Hepatic stellate cell (primary cell): ENCODE measurements at places on chromosomes 11 and 22.

DNA sequence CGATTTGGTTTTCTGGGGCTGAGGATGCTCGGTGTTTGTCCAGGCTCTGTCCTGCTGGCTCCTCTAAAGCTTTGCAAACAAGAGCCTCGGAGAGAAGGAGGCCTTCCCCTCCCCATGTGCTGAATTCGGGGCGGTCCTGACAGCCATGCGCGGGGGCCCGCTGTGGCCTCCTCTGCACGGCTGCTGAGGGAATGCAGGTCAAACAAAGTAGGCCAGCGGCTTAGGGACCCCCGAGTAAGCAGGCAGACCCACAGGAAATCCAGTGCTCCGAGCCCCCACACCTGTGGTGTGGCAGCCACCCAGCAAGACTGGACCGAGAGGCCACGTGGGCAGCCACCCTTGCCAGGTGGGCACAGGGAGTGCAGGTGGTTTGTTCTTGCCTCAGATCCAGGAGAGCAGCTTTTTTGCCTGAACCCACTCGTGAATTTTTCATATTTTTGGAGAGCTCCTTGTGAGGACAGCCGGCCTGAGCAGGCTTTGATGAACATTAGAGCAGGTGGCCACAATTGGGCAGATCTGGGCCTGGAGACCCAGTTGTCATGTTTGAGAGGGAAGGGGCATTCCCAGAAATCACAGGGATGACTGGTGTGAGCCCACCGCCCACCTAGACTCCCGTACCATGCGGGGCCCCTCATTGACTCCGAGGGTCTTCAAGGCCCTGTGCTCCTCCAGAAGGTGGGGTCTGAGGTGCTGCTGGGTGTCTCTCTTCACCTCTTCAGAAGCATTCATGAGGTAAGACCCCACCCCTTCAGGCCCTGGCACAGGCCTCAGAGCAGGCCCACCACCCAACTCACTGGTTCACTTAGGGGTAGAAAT, 43.0 kb upstream of the KCNQ1OT1 start:
- DNase-seq: no peak

GRCh38 chr11:88312628-88313027, 24.9 kb downstream of the CTSC start:
- no peak for DNase-seq

DNA sequence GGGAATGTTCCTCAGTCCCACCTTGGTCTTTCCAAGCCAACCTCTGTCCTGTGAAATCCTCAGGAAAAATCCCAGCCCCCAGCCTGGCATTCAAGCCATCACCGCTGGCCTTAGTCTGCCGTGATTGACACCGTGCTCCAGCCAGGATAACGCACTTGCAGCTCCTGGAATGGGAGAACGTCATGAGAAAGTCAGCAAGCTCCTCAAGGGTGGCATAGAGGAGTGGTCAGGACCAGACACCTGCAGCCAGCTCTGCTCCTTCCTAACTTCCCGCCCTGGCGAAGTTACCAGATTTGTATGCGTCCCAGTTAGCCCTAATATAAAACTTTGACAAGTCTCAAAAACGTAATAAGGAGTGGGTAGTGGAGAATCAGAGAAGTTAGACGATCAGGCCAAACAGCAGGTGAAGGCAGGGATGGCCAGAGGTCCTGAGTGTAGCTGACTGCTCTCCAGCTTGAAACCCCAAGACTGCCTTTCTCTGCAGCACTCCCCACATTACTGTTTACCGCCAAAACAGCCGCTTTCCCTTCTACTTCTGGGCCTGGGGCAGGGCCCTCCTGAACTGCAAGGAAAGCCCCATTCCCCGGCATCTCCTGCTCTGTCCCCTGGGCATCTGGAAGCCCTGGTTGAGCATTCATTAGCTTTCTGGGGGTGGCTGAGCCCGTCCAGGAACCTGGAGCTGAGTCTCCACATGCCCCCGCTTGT, 1.3 kb upstream of the DKK3 start:
- no peak for DNase-seq

DNA sequence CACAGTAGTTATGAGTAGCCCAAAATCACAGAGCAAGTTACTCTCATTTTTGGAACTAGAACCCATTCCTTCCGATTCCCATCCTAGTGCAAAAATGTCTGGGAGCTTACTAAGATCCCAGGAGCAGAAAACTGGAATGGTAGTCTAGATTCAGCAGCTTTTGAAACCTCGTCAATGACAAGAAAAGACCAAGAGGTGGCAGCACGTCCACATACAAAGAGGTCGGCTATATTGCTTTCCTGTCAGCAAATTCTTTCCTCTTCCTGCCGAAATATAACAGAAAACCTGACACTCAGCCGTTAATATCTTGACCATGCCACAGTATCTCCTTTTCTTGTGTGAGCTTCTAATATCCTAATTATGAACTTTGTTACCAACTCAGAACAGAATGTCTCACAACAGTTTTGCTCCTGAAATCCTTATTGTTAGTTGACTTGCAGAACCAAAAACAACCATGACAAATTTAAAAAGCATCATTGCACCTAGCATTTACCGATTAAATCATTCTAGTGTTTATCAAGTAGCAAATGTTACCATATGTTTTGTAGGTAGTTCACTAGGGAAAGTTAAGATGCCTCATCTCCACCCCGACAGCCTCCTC, 92.8 kb upstream of the OR9G4 start:
- DNase-seq: peak; percentile 15

DNA sequence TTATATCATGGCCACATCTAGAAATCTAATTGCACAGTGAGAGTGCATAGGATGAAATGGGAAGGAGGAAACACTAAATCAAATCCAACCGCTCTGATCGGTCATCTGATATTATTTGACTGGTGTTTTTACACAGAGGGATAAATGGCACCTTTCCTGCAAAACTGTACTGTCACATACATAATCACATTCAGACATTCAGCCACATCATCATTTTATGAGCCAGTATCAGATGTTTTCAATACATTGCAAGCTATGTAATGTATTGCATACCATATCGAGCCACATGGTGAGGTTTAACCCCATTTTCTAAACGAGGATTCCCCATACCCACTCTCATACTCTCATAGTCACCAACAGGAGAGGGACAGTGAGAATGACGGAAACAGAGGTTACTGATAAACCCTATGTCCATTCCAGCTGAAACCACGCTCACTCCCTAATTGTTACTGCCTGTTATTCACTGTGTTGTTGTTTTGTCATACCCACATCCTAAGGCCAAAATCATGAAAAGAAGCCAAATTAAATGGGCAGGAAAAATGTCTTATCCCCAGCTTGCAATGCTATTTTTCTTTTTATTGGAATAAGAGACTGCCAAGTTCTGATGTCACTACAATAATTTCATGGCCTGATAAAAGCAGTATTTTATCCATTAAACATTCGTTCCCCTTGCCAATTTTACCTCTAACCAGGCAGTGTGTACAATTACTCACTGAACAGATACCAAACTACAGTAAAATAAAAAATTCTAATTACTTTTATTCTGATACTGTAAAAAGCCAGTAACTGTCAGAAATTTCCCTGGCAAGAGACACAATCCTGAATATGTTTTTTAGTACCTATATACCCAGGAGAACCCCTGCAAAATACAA, 9.0 kb downstream of the CDON start:
- DNase-seq: no peak

DNA sequence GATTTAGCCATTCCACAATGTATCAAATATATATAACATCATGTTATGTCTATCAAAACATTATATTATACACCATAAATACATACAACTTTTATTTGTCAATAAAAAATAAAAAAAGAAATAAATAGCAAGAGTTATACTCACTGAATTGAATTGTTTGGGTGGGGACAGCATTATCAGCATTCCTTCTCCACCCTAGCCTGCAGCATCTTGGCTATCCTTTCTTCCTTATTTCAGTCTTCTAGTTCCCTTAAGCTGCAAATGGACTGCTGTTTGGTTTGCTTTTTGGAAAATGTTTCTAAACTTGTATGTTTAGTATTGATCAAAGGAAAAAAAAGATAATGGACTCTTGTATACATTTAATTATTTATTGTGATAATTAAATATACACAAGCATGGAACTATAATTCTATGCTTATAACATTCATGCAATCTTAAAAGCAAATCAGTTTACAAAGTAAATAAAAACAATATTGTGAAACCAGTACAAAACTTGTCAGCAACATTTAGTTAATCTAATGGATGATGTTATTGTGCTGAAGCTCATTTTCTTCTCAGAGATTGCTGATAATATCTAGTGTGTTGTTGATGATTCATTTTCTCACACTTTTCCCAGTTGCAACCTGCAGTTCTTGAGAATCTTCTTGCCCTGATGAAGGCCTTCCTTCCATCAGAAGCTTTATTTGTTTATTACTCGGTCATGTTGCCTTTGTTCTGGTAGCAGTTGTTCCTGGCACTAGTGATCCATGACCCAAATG, 5.0 kb downstream of the ARHGAP42 start:
- no peak for DNase-seq

DNA sequence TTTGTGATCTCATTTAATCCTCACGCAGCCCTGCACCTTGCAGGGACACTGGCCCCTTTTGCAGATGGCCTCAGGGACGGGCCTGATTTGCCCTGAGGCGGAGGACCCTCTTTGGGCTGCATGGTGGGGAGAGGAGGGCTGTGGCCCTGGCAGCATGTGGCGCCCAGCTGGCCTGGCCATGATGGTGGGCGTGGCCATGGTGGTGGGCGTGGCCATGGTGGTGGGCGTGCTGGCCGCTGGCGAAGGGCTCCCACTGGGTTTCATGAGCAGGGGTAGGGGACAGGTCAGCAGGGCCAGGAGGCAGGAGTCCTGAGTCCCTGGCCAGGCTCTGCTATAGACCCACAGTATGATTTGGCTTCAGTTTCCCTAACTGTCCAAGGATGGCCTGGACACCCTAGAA, 13.1 kb downstream of the WNT11 start:
- no peak for DNase-seq

- no peak for DNase-seq
These were observed 230.8 kb upstream of the DDI1 start for GRCh38 chr11:103805688-103806009.

- DNase-seq: no peak
These were observed 57.9 kb upstream of the SYT13 start for GRCh38 chr11:45344028-45344427.

DNA sequence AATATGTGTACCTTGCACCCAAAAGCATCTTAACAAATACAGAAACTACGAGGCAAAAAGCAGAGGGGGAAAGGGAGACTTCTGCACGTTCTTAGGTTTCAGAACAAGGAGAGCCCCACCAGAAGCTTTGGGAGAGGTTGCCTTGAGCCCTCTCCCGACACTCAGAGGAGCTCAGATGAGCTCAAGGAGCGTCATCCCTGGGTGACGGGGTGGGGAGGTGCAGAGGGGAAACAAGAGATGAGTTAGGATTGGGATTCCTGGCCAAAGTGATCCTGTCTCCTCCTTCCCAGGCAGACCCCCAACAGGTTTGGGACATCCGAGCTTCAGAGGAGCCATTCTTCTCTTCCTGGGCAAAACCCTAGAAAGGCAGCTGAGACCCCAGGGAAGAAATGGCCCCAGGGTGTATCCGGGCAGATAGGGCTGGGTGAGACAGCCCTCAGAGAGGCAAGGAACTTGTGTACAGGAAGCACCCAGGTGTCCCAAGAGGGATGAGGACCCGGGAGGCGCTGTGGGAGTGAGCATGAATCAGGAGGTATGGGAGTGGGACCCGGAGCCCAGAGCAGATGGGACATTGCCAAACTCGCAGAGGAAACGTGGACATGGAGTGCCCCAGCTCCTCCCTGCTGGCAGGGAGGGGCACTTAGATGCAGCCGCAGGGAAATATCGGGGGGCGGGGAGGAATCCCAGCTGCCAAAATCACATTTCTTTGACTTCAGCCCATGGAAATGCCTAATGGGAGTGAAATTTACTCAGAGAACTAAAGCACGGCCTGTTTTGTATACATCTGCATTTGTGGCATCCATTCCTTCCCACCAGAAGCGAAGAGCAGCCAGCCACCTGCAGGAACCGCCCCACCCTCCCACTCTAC, 12.4 kb downstream of the C1QTNF6 start:
- DNase-seq: no peak

GRCh38 chr11:119694334-119694733, 34.7 kb downstream of the NECTIN1 start:
- DNase-seq: no peak

DNA sequence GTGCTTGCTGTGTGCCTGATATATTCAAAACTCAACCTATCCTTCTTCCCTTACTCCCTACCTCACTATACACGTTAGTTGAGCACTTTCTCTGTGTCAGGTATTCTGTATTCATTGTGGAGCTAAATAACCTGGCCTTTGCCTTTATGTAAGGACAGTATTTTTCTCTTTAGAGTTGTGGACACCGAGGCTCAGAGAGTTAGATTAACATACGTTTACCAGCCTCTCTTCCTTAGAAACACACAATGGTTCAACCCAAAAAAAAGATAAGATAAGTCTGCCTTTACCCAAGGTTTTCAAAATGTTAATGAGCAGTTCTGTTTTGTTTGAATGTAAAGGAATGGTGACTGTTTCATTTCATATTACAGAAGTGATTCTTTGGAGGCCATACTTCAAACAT, 45.0 kb downstream of the CBL start:
- DNase-seq: no peak

DNA sequence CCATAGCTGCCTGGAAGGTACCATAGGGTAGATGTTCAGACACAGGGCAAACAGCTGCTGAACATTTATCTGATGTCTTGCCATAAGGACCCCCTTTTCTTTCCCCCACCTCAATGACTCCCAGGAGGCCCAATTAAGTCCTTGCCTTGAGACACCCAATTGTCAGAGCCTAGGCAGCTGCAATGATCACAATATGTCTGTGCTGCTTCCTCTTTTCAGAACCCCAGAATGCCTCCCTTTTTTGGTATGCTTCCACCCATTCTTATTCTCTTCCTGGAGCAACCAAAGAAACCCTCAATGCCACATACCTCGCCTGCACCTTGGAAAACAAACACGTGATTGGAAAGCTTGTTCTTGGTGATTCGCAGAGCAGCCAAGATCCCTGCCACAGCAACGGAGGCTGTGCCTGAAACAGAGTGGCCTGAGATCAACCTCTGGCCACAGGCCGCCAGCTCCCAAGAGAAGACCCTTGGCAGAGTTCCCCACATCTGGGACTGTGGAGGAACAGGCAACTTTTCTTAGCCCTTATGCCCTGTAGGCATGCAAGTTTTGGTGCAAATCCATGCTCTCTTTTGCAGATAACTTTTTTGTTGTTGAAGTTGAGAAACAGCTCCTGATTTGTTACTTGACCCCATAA, 75.4 kb downstream of the CCDC81 start:
- no peak for DNase-seq

DNA sequence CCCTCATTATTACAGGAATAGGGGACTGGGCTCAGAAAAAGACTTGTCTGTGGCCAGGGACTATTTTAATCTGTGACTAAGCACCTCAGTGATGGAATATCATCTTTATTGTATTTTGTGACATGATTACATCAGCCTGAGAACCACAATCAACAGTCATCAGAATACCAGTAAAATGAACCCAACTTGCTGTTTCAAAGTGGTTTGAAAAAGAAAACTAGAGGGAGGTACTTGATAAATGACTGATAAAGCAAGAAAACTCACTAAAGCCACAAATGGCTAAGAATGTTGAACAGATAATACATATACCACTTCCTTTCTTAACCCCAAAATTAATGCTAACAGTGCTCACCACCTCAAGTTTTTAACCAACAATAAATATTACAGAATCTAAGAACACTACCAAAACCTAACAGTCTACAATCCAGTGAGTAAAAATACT, 155.7 kb downstream of the ATG16L2 start:
- DNase-seq: peak; percentile 23

- no peak for DNase-seq
These were observed 32.7 kb downstream of the FLI1 start for GRCh38 chr11:128726458-128727139.
